Activated T-helper 2 cell treated with anti-CD3 and anti-CD28 coated beads, Interferon-gamma antibody, Interleukin-2, Interleukin-4, amounts not matched to agents 10 μg/mL and 5 μg/mL and 100 μg/mL, durations not matched to agents 14 hours and 24 hours and 36 hours (primary cell): ENCODE measurements at places on chromosomes 6 and 20. TPM values are rescaled to one million over a fixed set of nuclear protein-coding genes. Genes with fewer than 3 reads are reported as not detected.

DNA sequence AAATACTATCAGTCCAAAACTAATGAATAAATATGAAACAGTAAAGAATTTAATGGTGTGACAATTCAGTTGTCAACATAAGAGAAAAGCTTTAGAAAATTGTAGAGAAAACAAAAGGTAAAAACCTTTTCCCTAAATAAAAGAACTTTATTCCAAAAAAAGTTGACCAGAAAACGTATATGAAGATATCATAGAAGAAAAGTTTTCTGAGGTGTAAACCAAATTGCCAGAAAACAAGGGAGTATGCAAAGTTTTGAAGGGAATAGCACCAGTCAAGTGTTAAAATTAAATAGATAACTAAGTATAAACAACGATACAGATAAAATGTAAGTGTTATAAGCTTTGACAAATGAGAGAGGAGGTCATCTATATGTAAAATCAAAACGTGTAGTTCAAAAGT is 104.9 kb downstream of the HIVEP1 start:
- H3K27ac ChIP-seq: no peak overlapping the region
- no peak for DNase-seq
- H3K36me3 ChIP-seq: peaks cover 75% of the 10 kb centered on the region
- H3K4me1 ChIP-seq: peaks cover 61% of the 10 kb centered on the region

GRCh38 chr6:25181350-25181724 is 97.8 kb upstream of the CARMIL1 start:
- no peak overlapping the region for H3K4me3 ChIP-seq
- peaks cover 2% of the 10 kb centered on the region for H3K27me3 ChIP-seq
- no peak overlapping the region for H3K27ac ChIP-seq
- no peaks in the 10 kb centered on the region for H3K36me3 ChIP-seq

GRCh38 chr6:26388014-26388413 is 5.1 kb downstream of the BTN2A2 start:
- DNase-seq: no peak
- no peak overlapping the region for H3K27ac ChIP-seq
- peaks cover 37% of the 10 kb centered on the region for H3K36me3 ChIP-seq
- no peaks in the 10 kb centered on the region for H3K27me3 ChIP-seq

DNA sequence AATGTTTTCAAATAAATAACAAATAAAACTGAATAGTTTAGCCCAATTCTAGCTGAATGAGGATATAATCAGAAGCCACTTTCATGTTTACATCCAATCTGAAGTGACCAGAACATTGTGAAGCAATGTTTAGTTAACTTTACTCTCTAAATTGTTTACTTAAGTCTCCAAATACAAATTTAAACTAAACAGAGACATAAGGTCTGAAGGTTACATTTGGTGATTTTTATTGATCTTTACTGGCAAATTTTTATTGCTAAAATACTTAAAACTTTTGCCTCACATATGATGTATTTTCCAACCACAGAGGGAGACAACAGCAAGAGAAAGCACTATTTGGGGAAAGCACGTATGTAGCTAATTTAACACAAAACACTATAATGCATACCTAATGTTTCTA is 106.8 kb upstream of the THEMIS start:
- H3K4me1 ChIP-seq: no peaks in the 10 kb centered on the region
- no peak overlapping the region for H3K27ac ChIP-seq
- DNase-seq: no peak
- no peak overlapping the region for H3K4me3 ChIP-seq
- no peaks in the 10 kb centered on the region for H3K36me3 ChIP-seq

DNA sequence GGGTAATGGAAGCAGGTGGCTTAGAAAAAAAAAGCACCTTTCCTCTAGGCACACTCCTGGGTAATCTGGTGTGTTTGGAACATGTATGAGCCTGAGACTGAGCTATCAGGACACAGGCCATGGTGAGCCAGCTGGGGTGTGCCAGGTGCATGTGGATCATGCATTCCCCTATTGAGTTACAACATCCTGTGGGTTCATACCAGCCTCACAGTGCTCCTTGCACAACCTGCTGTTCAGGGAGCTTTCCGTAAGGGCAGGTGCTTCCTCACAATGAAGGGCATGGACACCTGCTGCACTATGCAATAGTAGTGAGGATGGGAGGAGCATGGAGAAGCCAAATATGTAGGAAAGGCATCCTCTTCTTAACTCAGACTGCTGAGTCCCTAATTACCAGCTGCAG is 197.2 kb upstream of the SUPT3H start:
- H3K36me3 ChIP-seq: peaks cover 9% of the 10 kb centered on the region
- no peak overlapping the region for H3K27ac ChIP-seq
- H3K27me3 ChIP-seq: no peaks in the 10 kb centered on the region
- no peak overlapping the region for H3K4me3 ChIP-seq
- peaks cover 25% of the 10 kb centered on the region for H3K4me1 ChIP-seq

The CLVS2 gene
- not detected in 2 replicates for total RNA-seq

The FERMT1 gene
- 0.84 and 1.5 TPM in 2 replicates for total RNA-seq

The SLC17A1 gene
- 0.32 and 0.34 TPM in 2 replicates for total RNA-seq

The CAGE1 gene
- 0.16 TPM in 2 replicates for total RNA-seq

The BMP2 gene
- 0.07 and 0.25 TPM in 2 replicates for total RNA-seq
